ENCODE measurements at places on chromosomes 6 and 20.

DNA sequence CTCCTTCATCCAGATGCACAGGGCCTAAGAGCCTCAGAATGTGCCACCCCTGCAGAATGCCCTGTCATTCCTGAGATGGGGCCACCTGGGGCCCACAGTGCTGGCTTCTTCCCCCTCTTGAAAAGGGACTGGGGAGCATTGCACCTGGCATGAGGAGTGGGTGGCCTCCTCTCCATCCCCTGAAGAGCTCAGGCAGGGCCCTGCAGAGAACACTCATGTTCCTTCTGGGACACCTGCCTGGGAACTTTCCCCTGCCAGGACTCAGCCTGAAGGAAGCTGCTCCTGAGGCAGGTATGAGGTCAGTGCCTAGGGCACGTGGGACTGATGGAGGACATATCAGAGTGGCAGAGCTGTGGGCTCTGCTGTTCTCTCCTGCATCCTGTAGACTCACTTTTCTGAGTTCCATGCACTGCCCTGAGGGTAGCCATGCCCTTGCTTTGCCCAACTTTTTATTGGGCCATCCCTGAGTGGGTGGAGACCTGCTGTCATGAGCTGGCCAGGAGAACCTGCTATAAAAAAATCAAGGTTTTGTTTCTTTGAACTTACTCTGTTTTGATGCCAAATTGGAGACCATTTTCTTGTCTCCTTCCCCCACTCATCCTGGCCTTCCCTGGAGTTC is 19.5 kb downstream of the CCDC167 start:
- no peak for DNase-seq

- DNase-seq, result no peak
Measured at GRCh38 chr6:30963641-30964040, 19.9 kb upstream of the MUC21 start.

DNA sequence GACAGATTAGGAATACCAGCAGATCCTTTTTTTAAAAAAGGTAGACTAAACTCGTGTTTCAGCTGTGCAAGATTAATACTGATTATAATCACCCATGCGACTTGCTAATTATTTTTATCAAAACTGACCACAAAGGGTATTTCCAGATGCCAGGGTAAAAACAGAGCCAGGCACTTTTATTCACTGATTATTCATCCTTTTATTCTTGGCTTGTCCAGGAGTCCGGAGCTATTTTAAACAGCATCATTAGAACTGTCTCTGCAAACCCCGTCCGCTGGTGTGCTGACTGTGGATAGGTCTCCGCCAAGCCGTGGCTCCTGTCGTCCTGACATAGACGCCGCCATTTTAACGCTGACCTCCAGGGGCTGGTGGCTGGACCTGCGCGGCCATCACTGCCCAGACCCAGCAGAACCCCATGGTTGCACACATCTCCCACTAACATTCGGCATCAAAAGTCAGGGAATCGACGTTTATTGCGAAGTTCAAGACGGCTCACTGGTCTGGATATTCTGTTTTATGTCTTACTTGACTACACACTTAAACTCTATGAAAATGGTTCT is 364.8 kb downstream of the THBS2 start:
- DNase-seq, result no peak

DNA sequence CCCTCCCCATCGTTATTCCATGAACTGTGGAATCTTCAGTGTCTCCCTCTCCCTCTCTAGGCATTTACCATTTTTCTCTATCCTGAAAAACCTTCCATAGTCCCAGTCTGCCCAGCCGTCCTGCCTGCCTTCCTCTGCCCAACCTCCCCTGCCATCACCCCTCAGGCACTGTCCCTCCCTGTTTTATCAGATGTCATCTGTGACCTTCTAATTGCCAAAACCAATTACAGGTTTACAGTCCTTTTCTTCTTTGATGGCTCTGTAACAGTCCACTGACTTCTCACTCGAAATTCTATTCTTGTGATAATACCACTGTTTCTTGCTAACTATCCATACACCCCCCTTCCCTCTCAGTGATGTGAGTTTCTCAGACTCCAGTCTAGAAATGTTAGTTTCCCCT is 2.3 kb upstream of the SLC23A2 start:
- no peak for DNase-seq

GRCh38 chr6:117138920-117139319 is 126.4 kb upstream of the VGLL2 start:
- DNase-seq, result no peak

DNA sequence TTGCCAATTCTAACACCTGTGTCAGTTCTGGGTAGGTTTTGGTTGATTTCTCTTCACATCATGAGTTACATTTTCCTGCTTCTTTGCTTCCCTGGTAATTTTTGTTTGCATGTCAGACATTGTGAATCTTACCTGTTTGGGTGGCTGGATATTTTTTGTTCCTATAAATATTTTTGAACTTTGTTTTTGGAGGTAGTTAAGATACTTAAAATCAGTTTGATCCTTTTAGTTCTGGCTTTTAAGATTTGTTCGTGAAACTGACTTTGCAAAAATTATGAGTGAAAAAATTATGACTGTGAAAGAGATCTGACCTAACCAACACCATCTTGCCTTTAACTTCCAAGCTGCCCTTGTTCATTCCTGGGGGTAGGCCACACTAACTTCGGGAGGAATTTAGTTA is 69.5 kb downstream of the BCAS1 start:
- DNase-seq, result no peak

DNA sequence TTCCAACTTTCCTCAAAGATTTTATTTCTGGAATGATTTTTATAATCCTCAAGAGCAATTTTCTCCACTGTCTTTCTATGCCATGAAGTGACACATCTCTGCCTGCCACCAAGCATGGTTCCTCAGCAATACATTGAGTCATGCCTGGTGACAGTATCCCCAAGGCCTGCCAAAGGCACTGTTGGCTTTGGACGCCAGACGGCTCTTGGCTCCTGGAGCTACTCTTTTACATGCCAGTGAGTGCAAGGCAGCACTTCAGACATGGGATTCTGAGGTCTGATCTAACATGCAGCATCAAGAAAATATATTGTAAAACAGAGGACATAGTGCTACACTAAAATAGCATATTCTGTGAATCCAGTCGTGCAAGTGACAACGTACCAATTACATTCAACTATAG is 20.1 kb upstream of the PLEKHG1 start:
- DNase-seq, result no peak

DNA sequence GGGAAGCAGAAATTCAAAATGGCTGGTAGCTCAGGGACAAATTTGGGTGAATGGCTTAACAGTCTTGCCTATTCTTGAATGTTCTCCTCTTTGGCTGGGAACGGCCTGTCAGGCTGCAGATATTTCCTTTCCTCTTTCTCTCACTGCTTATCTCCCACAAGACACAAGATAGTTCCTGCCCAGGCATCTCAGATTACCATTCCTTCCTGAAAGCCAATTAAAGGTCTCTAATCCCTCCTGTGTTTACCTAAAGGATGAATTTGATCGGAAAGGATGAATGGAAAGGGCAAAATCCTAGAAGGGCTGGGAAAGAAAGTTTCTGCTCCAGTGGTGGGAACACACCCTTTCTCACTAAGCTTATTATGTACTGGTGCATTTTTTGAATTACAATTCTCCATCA is 95.9 kb upstream of the JAG1 start:
- DNase-seq, result no peak
